ENCODE measurements at places on chromosomes 4 and X.

DNA sequence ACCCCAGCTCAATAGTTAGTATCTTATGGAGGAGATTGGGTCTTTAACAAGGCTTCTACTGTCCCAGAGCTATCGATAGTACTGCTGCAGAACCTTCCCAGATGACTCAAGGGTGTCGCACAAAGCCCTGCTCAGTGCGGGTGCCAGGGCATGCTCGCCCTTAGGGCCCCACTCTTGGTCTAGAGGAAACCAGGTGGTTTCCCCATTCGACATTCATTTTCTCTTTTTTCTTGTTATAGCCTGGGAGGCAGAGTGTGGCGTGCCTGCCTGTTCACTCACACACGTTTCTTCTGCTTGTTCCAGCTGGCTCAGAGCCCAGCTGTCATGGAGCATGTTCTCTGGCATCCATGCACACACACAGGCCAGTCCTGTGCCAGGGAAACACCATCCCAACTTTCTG lies 144.5 kb downstream of the SMIM20 start:
- DNase-seq, result no peak

DNA sequence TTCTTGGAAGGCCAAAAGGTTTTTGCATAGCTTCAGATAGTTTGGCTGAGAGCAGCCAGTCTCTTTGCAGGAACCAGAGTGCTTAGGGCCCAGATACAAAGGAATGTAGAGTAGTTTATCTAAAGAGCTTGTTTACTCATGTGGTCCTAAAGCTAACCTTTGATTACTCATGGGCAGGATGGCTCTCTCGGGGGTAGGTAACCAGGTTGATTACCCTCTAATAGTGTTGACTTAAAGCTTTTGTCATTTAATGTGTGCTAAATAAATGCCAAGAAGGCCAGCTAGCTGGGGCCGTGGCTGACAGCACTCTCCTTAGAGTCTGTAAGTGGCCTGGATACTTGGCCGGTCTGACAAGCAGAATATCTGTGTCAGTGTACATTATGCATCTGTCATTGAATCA lies 69.7 kb upstream of the MAGEB16 start:
- no peak for DNase-seq

GRCh38 chr4:93761286-93761685 lies 67.3 kb upstream of the ATOH1 start:
- DNase-seq, result no peak

GRCh38 chr4:112704991-112705845 lies 68.3 kb downstream of the LARP7 start:
- peak; percentile 58 for DNase-seq

DNA sequence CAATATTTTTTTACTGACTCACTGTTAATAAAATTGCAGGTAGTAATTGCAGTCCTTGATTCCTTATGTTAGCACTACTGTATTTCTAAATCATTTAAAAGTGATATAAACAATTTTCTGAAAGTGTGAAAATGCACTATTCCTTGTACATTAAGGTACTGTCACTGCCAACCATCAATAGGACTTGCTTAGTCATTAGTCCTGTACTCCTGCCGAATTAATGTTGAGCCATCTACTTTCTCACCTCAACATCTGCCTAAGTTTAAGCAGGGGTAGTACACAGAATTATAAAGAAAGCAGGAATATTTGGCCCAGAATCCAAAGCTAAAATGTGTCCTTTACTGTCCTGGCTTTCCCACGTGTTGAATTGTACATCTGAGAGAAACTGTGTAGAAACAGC lies 87.0 kb upstream of the TRPC3 start:
- no peak for DNase-seq

DNA sequence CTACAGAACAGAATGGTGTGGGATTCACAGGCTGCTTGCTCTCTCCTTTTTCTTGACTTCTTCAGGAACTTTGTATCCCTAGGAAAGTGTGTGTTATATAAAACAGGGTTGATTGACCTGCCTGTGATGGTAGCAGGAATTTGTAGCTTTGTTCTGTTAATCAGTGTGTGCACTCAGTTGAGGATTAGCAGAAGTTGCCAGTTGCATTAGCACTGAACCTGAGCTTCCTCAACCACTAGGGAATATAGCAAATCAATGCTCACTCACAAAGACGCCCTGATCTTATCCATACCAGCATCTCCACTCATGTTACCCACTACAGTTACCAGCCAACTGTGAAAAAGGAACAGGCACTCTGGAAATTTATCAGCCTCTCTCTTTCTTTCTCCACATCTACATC lies 319.1 kb upstream of the EMCN start:
- DNase-seq, result no peak

DNA sequence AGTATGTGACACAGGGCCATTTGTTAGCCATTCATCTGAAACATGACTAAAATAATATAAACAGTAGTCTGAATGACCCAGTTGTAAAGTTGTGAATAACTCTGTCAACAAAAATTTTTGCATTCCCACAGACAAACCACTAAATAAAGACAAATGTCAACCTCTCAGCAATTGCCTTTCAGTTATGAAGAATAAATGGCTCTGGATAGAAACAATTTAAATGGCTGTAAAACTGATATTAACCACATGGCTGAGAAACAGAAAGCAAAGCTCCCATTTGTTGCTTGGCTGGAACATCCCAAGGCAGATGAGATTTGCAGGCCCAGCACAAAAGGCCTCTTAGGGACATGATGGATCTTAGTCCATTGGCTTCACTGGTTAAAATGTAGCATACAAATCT lies 296.3 kb downstream of the GALNTL6 start:
- DNase-seq, result no peak

DNA sequence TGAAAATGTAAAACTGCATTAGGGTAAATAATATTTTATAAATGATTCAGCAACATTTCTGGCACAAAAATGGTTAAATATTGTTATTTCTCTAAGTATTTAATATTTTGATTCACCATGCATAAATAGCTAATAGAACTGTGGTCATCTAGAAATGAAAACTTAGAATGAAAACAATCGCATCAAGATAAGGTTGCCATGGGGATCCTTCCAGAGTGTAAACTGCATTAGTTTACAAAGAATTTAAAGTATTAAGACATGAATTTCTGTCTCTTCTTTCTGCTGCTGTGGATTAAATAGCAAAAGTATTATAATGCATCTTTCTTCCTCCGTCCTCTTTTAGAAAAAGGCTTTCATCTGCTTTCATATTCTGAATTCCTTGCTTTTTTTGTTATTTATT lies 1064.6 kb upstream of the SLIT2 start:
- peak; percentile 37 for DNase-seq

DNA sequence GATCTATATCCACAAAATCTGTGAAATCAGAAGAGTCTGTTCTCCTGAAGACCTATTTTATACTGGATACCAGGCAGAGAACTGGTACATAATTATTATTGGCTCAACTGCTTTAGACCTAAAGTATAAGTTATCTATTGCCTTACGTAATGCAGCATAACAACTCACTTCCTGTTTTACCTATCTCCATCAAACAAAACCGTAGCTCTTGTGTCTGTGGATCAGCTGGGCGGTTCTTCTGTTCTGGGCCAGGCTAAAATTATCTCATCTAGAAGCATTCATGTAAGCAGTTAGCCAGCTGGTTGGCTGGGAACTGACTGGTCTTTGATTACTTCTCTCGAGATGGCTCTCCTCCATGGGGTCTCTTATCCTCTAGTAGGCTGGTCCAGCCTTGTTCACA lies 57.8 kb downstream of the PPP1R2C start:
- no peak for DNase-seq

Data from astrocyte (in vitro differentiated cells and primary cell).